ENCODE measurements at places on chromosomes 2 and 18.

- DNase-seq: no peak
Observed at GRCh38 chr2:2456721-2457120, 125.6 kb upstream of the MYT1L start.

DNA sequence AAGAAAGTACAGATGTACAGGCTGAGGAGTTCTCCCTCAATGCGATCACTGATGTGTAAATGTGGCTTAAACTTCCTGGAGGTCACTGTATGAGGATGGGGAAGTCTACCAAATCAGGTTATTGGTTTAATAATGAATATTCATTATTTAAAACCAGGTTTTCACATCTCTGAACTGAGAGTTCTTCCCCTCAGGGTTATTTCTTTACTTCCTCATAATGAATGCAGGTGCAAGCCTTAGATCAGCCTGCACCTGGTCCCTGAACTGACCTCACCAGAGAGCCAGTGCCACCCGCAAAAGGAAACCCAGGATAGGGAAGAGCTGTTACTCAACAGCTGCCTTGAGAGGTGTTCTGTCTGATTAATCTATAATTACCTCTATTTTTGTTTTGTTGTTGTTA lies 369.0 kb downstream of the EPHA4 start:
- DNase-seq: peak; percentile 83

- DNase-seq: no peak
Observed at GRCh38 chr18:10231220-10231619, 223.2 kb upstream of the APCDD1 start.

- no peak for DNase-seq
Observed at GRCh38 chr2:142323206-142323605, 192.4 kb upstream of the LRP1B start.

DNA sequence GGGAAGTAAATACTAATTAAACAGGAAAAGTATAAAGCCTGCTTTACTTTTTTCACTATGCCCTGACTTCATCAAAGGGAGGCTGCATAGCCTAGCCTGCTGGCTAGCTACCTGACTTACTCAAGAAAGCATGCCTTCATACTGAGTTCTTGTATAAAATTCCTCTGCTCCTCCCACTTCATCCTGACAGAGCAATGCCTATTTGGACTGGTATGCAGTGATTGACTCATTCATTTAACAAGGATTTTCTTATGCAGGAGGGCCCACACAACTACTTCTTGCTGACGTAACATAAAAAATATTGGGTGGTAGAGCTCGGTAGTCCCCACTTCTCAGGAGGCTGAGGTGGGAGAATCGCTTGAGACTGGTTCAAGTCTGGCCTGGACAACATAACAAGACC lies 70.5 kb downstream of the PRPF40A start:
- DNase-seq: no peak

DNA sequence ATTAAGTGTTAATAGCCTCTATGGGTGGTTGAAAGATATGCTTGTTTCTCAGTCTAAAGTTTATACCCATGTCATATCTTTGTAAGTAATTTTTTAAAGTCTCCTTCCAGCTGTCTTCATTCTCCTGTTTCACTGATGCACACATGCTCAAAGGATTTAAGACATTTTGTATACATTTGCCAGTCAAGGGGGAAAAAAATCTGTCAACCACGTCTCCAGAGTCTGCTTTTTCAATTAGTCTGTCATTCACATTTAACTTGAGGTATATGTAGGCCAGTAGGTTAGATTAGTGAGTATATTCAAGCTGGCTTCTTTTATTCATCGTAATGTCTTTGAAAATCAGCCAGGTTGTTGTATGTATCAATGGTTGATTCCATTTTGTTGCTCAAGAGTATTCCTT lies 193.5 kb downstream of the MCFD2 start:
- no peak for DNase-seq

DNA sequence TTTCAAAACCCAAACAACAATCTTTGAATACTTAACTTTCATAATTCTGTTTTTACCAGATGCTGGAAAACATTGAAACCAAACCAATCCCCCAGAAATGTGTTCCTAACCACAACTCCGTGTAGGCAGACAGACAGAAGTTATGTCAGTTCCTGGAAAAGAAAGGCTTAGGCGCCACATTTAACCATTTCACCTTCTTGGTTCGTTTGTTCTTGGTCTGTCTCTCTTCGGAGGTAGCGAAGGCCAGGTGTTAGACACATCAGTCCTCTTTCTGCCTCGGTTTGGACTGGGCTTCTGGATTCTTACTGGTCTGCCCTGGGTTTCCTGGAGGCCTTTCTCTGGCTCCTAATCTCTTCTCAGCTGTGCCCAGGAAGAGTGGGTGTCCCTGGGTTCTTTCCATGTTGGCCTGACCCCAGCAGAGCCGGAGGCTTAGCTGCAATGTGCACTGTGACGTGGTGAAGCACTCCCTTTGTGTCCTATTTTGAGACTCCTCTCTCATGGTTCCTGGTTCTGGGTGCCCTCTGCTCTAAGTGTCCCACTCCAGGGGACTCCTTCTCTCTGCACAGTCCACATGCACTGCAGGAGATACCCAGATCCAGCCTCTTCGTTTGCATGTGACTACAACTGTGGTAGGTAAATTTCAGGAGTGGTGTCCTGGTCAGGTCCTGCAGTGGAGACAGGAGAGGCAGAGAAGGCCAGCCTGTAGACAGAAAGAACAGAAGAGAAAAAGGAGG lies 23.1 kb upstream of the RAB31 start:
- no peak for DNase-seq

- no peak for DNase-seq
Observed at GRCh38 chr2:235643680-235644511, 150.1 kb downstream of the AGAP1 start.

DNA sequence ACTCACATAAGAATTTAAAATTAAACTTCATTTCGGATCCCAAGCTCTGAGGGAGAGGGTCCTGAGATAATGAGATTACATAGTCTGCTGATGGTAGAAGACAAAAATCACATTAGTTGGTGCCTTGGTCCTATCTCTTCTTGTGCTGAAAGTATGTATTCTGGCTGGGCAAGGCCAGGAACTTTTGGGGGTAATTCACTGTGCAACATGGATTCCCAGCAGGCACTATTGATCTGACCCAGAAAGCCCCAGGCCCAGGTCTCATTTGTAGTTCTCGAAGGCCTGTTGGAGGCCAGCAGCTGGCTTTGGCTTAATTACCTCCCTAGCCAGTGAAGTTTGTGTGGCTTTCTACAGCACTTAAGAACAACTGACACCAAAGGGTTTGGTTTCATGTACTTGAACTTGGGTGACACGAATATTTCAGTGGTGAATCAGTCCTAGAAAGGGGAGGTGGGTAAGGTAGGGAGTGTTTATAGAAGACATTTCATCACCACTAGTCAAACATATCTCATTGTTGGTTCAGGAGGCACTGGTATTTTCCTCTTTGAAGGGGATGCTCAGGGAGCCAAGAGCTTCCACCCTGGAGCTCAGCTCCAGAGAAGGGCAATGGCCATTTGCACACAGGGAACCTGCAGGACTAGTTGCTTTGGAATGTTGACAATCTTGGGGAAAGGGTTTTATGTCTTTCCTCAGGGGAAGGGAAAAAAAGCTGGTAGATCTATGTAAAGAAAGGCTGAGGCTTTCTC lies 217.8 kb downstream of the OSR1 start:
- no peak for DNase-seq

DNA sequence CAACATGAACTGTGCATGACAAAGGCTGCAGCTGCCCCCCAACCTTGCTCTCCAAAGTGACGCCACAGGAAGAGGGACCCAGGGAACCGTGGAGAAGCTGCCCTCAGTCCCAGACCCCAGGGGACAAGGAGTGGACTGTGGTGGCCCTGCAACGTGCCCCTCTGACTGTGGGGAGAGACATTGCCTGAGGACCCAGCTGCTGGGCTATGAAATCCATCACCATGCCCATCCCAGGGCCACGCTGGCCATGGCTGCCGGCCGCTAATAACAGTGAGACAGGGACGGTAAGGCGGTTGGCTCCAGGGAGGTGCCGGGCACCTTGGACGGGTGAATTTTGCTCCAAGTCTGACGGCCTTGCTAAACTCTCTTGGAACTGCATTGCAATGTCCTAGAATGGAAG lies 211.3 kb upstream of the HDAC4 start:
- no peak for DNase-seq

DNA sequence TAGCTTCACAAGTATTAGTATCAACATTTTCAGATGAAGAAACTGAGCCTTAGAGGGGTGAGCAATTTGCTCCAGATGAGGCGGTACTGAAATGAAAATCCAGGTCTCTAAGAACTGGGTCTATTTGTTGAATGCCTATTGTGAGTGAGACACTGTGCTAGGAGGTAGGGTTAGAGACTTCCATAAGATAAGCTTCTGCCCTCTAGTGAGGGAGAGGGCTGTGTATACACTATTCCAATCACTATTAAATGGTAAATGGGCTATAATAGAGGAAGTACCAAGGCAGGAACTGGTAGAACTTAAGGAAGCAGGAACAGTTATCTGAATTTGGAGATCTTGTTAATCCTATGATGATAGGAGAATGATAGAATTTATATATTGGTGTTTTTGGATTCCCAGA lies 23.6 kb upstream of the GLS start:
- DNase-seq: peak; percentile 27

- no peak for DNase-seq
Observed at GRCh38 chr2:149826471-149827125, 239.0 kb upstream of the MMADHC start.

DNA sequence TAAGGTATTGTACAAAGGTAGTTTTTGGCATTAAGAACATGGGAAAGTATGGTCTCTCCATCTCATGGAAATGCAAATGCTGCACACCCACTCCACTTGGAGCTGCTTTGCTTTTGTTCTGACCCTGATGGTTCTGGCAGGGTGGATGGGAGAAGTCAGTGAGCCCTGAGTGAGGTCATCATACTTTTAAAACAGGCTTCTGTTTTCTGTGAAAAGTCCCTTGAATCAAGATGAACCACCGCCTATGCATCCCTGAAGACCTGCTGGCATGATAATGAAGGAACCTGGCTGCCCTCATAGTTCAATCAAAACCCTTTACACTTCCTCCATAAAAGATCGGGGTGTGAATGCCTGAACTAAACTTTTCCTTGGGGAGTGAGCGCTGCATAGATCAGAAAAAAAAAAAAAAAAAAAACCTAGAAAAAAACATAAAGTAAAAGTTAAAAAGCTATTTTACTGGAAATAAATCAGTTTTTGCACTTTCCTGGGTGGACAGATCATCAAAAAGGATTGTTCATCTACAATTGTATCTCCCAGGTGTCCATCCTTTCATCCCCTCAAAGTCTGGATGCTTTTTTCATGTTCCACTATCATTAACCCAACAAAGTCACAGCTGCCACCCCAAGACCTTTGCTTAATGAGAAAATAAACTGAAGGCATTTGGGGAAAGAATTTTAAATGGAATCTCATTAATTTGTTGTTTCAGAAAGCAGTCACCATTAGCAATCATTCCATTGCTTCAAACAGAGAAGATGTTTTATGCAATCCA lies 728.1 kb upstream of the DDX18 start:
- no peak for DNase-seq

DNA sequence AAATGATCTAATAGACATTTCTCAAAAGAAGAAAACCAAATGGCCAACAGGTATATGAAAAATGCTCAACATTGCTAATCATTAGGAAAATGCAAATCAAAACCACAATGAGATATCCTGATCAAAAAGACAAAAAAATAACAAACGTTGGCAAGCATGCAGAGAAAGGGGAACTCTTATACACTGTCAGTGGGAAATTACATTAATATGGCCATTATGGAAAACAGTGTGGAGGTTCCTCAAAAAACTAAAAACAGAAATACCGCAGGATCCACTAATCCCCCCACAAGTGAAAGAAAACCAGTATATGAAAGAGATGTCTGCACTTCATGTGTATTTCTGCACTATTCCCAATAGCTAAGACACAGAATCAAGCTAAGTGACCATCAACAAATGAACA lies 57.7 kb upstream of the CTIF start:
- DNase-seq: no peak

DNA sequence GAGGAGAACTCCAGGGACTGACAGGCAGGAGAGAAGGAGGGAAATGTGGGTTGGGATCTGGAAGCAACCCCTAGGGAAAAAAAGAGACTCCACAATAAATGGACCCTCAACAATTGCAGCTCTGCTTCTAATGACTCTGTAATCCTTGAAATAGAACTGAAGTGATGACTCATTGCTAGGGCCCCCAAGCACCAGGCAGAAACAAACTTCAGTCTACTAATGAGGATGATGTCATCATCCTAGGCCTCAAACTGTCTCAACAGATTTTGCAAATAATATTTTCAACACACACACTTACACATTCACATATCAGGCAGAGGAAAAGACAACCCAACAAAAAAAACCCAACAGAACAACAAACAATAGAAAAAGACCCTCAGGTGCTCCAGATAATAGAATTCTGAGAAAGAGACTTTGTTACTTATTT lies 143.3 kb downstream of the HDAC4 start:
- DNase-seq: no peak

GRCh38 chr2:216392945-216393840 lies 19.1 kb upstream of the SMARCAL1 start:
- DNase-seq: no peak

GRCh38 chr2:10568736-10569432 lies 120.8 kb upstream of the ODC1 start:
- DNase-seq: no peak

- no peak for DNase-seq
Observed at GRCh38 chr2:191245869-191246531, 796 bp downstream of the MYO1B start.

- no peak for DNase-seq
Observed at GRCh38 chr2:200089040-200089755, 133.8 kb downstream of the MAIP1 start.

DNA sequence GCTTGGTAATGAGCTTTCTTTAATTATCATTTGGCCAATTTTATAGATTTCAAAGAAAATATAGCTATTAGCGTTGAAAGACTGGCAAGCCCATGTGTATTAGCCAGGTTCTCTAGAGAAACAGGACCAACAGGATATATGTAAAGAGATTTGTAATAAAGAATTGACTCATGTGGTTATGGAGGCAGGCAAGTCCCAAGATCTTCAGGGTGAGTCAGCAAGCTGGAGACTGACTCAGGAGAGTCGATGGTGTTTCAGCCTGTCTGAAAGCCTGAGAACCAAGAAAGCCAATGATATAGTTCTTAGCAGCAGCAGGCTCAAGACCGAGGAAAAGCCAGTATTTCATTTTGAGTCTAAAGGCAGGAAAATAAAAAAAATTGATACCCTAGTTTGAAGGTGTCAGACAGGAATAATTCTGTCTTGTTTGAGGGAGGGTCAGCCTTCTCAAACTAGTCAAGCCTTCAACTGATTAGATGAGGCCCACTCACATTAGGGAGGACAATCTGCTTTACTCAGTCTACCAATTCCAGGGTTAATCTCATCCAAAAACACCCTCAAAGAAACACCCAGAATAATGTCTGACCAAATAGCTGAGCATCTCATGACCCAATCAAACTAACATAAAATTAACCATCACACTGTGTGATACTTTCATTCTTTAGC lies 78.3 kb upstream of the CRIM1 start:
- DNase-seq: no peak

DNA sequence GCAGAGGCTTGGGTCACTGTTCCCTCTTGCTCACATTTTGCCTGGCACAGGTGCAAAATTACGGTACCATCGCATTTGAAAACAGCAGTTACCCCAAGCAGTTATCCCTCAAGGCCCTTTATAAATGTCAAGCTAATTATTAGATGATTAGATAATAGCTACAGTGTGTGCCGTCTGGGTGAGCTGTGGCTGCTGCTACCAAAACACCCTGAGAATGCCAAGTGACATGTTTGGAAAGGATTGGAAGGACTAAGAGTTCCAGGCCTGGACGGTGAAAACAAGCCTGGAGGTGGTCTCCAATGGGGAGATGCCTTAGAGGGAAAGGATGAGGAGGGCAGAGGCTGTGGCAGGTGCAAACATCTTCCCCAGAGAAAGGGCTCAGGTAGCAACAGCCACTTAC lies 120.6 kb downstream of the CAPN13 start:
- DNase-seq: no peak

- no peak for DNase-seq
Observed at GRCh38 chr2:160566717-160567116, 73.1 kb upstream of the RBMS1 start.
